ENCODE measurements at places on chromosomes 4 and X.

- no peak for DNase-seq
These were observed 20.8 kb upstream of the FAM13A start for GRCh38 chr4:89077761-89078160.

GRCh38 chr4:144599621-144600020, 46.3 kb upstream of the HHIP start:
- no peak for DNase-seq

GRCh38 chr4:23373261-23373660, 516.6 kb downstream of the PPARGC1A start:
- peak; percentile 33 for DNase-seq

- peak; percentile 34 for DNase-seq
These were observed 645 bp downstream of the AMMECR1 start for GRCh38 chrX:110317061-110317819.

- DNase-seq, result no peak
These were observed 243.6 kb downstream of the ANK2 start for GRCh38 chr4:113293043-113293560.

GRCh38 chr4:98519268-98519977, 139.0 kb downstream of the TSPAN5 start:
- DNase-seq, result no peak

DNA sequence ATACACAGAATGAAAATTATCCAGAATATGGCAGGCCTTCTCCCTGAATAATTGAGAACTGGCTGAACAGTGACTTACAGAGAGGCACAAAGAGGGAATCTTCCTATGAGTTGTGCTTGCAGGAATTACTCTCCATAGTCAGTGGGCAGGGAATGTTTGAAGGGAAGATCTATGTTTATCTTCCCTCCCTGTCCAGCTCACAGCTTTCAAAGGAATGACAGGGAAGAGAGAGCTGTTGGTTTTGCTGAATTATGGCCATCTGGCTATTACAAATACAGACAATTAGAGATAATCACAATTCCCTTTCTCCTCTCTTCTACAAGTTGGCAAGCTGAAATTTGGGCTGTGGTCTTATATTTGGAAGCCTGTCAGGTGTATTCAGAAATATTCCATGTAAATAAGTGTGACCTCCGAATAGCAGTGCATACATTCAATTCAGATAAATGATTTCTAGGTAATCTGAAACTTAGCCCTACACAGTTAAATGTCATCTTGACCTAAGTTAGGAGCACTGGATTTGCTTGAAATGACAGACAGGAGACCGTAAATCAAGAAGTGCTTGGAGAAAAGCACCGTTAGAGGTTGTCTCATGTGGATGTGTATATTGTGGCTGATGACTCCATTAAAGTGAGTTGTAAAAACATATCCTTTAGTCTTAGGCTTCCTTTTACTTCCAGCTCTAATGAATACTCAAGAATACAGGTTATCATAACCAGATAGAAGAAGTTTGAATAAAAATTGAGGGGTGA, 136.8 kb downstream of the C4orf33 start:
- DNase-seq, result no peak

DNA sequence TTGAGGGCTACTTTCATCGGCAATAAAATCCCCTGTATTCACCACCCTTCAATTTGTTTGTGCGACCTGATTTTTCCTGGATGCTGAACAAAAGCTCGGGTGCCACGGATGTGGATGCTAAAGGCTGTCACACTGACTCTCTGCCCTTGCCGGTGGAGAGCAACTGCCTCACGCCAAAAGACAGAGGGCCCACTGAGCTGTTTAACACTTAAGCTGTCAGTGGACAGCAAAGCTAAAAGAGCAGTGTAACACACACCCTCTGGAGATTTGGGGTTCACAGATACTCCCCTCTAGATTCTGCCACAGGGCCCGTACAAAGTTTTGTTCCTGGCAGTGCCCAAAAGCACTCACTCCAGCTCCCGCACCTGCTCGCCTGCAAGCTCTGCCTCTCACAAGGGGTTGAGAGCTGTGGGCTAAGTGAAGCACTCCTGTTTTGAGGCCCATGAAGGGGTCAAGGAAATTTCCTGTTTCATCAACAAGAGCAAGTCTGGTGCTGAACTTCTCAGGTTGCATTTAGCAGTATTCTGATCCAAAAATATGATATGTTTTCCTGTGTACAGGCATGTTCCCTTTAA, 1571.9 kb downstream of the ADGRL3 start:
- DNase-seq, result no peak

DNA sequence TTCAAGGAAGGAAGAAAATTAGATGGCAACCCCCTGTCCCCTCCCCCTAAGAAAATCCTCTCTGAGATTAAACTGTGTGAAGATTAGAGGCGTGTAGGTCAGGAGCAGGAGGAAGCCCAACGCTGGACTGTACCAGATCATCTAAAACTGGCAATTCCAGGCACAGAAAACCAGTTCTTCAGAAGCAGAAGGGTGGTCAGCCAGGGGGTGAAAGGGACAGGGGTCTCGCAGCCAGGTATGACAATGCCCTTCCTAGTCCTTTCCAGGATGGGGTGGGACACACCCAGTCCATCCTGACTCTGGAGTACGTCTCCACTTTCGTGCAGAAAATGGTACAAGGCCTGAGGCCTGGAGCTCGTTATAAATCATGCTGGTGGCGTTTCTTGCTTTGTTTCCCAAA, 3.3 kb upstream of the RHOH start:
- DNase-seq, result no peak

GRCh38 chr4:102301167-102301566, 44.1 kb downstream of the SLC39A8 start:
- no peak for DNase-seq

- no peak for DNase-seq
These were observed 88.7 kb downstream of the SLC16A2 start for GRCh38 chrX:74509989-74510388.

DNA sequence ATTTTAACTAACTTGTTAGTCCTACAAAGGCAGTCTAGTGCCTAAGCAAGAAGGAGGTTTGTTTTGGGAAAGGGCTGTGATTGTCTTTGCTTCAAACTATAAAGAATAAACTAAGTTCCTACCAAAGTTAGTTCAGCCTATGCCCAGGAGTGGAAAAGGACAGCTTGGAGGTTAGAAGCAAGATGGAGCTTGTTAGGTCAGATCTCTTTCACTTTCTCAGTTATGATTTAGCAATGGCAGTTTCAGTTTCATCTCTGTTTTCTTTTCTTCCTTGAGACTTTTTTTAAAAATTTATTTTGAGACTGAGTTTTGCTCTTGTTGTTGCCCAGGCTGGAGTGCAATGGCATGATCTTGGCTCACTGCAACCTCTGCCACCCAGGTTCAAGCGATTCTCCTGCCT, 82.9 kb upstream of the NLGN4X start:
- no peak for DNase-seq

DNA sequence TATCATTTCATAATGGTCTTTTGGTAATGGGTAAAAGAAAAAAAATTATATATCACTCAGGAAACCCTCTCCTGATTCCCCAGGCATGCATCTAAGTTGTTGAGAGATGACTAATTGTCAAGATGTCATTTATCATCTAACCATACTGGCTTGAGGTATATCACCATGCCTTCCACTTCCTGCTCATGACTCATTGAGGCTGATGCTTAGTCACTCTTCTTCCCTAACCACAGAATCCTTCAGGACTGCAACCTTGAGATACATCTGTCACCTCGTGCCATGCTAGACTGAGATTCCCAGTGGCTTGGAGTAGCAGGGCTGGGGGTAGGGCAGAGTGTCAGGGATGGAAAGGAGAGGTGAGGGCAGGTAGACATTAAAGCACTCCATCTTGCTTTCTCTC, 782.5 kb upstream of the INTU start:
- DNase-seq, result no peak

- DNase-seq, result no peak
These were observed 46.9 kb downstream of the CHST7 start for GRCh38 chrX:46620505-46620904.

GRCh38 chr4:109231331-109231730, 71.1 kb downstream of the COL25A1 start:
- no peak for DNase-seq

DNA sequence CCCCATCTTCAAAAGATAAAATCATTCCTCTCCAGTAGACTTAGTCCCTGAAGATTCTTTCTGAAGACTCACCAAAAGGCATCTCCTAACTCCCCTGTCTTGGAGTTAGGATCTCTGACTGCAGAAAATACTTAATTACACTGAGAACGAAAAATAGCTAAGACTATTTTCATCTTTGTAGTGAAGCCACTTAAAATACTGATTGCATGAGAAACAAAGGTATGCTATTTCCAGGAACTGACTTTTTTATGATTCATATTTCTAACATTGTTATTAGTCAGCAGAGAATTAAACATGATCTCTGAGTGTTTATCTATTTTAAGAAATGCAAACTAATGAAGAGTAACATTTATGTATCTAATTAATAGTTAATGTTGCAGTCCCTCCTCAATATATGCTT, 71.8 kb upstream of the NR3C2 start:
- no peak for DNase-seq

DNA sequence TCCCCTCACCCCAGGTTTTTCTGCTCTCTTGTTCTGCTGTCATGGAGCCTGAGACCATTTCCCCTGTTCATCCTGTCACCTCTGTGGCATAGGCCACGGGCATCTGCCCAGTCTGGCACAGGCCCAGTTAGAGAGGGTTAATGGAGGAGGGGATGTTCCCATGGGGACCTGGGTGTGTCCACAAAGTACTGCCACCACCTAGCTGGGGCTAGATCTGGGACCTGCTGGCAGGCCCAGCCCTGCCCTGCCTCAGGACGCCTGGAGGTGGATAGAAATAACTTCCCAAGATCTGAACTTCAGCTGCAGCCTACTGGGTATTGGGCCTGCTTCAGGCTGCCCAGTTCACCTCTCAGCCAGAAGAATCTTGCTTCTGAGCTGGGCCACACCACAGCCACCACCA, 13.5 kb downstream of the EFNB1 start:
- no peak for DNase-seq

DNA sequence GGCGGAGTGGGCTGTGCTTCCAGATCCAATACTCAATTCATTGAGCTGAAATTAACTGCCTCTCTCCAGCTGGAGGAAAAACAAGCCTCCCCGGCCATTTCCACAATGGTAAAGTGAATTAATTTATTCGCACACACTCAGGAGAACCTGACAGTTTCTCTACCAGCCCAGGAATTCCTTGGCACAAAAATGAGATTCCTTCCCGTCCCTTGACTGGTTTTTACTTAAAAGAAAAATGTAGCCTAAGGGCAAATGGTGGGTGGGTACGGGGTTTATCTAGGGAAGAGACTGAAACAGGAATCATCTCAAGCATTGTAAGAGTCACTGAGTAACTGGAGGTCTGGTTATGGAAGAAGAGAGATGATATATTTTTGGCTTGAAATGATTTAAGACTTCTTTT, 102.7 kb downstream of the VCX3A start:
- no peak for DNase-seq

DNA sequence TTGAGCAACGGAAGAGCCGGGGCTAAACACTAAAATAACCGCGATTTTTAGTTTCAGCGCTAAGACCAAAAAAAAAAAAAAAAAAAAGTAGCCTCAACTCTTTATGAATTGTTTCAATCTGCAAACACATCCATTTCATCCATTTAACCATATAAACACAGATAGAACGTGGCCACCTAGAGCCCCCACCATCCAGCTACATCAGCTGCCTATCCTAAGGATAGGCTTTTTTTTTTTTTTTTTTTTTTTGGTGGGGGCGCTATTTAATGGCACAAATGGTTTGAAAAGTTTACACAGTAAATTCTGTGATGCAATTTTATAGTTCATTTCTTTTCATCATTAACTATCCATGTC, 492 bp upstream of the HDAC8 start:
- no peak for DNase-seq

GRCh38 chr4:131388277-131388676, 1760.8 kb upstream of the PCDH10 start:
- DNase-seq, result no peak

DNA sequence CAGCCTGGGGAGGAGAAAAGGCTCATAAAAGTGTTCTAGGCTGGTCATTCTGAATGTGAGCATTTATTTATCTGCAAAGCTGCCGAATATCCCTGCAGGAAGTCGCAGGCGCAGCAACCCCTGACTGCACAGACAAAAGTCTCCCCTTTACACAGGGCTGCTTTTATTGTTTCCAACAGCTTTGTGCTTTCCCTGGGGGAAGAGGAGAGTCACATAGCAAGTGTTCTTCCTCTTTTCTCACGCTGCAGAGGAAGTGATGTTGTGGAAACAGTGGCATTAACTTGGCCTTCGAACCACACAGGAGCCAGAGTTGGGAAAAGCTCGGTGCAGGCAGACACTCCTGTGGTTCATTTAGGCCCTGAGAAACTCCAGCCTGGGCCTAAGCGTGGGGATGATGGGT, 81.5 kb upstream of the BCOR start:
- no peak for DNase-seq

DNA sequence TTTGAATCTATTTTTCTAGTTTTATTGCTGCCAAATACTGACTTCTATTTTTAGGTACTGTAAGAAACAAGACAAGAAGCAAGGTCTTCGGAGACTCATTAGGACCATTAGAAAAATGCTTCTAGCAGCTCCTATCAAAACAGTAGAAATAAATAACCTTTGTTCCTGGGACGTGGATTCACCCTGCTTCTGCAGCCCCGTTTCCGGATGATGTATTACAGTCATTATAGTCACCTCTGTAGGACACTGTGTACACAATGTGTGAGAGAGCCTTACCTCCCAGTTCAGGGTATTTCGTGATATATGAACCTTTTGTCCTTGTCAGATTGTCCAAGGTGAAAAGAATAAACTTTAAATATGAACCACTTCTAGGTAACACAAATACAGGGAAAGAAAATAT, 484.0 kb upstream of the TECRL start:
- DNase-seq, result no peak

GRCh38 chr4:39068907-39069306, 6.9 kb downstream of the KLHL5 start:
- no peak for DNase-seq

- DNase-seq, result no peak
These were observed 57.1 kb downstream of the MAP7D2 start for GRCh38 chrX:20059467-20060128.

GRCh38 chrX:1025413-1025812, 187.0 kb downstream of the CRLF2 start:
- no peak for DNase-seq

DNA sequence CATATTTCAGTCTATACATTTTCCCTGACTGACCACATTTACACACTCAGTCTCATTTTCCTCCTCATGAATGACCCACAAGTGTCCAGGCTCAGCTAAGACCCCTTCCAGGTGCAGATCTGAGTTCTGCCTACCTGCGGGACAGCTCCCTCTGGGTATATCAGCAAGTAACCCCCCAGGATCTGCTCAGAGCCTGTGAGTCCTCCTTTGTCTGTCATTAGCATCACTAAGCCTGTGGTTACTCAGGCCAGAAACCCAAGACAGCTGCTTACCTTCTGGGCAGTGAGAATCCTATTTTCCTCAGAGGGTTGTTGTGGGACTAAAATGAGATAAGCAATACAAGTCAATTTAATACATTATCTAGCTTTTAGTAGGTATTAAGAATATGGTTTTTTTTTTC, 487.6 kb upstream of the BOD1L1 start:
- no peak for DNase-seq
